ENCODE measurements at places on chromosomes 2 and 18.
A peak's percentile ranks its signal among the peaks of the same experiment; 100 is the strongest.

DNA sequence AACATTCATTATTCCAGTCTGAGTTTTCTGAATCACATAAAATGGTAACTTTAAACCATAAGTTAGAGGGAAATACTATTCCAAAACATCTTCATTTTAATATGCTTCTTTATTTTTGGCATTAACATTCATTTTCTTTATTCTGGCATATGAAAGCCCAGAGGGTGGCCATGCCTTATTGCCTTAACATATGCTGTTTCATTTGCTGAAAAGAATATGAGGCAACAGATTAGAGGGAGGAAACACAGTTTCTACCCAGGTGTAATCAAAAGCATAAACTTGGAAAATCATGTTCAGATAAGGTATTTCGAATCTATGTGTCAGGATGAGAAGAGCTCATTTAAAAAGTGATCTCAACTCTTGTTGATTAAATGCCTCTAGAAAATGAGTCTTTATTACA lies 379.9 kb upstream of the DSEL start:
- no peak for DNase-seq

- no peak for DNase-seq
Measured at GRCh38 chr2:238573065-238573778, 146.5 kb downstream of the ASB1 start.

DNA sequence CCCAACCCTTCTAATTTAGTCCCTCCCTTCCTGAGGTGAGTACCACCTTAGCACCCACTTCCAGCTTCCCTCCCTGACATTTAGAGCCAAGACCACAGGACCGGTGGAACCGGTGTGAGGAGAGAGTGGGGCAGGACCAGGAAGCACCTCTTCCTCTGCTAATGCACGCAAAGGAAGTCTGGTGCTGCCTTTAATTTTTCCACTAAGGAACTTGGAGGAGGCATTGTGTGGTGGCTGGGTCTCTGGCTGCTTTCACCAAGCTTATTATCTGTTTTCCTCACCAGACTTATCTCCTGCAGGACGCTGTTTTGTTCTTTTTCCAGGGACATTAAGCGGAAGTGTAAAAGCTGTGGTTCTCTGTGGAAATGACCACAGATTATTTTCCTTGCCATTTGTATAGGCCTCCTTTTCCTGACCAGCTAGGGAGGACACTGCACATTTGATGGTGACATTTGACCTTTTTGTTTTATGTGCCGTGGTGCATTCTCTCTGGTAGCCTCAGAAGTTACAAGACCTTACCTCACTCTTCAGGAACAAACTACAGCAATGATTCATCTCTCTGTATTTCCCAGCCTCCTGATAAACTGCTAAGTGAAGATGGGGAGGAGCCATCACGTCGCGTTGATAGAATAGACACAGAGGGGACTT lies 39.8 kb upstream of the SPTBN1 start:
- DNase-seq: no peak

DNA sequence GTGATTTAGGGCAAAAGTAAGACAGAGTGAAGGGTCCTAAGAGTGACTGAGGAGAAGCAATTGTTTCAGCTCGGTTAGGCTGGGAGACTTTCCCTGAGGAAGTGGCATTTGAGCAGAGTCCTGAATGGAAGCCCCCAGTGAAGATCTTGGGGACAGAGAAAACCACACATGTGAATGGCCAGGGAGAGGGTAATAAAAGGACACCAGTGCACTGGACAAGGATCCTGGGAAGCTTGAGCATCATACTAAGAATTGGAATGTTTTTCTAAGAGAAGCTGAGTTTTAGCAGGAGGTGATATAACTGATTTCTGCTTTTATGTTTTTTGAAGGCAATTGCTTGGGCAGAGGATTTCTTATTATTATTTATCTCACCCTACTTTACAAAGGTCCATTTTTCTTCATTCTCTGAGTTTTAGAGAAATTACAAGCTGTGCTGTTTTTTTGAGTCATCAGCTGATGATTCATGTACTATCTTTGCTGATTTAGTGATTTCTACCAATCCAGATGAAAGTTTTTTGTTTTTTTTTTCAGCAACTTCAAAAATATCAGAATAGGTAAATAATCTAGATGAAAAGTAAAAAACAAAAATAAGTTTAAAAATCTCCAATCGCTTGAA lies 43.5 kb downstream of the MFSD6 start:
- no peak for DNase-seq

DNA sequence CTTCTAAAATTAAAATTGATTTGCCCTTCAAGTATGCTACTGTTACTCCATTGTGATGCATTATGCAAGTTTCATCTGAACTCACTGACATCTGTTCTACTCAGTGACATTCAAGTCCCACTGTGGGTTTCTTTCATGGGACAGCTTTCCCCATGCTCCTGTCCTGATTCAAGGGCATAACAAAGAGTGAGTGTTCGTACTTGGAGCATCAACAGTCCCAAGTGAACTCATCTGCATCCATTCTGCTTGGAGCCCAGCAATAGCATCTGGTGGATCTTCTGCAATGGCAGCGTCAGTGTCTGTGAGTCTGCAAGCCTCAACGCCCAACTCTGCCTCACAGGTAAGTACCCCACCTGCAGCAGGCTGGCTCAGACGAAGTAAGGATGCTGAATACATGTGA lies 27.5 kb downstream of the BUB1 start:
- DNase-seq: no peak

DNA sequence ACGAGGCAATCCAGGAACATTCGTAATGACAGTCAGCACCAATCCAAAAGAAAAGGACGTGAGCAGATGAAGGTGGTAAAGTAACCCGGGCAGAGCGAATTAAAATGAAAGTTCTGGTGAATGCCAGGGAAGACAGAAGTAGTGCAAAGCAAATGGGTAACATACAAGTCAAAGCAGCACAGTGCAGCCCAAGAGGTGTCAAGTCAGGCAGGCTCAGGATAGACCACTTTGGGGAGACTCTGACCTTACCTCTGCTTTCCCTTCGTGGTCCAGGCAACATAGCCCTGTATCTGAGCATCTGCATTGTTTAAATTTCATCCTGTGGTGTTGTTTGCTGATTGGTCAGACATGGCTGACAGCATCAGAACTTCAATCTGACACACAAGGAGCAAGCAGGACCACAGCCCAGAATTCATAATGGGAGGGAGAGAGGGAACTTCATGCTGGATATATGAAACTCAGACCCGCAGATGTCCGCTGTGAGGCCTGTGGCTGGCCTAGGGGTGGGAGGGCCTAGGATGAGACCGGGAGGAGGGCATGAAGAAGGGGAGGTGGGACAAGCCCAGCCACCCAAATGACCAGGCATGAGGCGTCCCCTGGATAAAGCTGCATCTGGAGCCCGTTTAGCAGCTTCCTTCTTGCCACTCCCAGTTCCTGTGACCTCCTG lies 285.7 kb downstream of the TCF4 start:
- no peak for DNase-seq

- no peak for DNase-seq
Measured at GRCh38 chr2:199581408-199581807, 123.7 kb upstream of the SATB2 start.

DNA sequence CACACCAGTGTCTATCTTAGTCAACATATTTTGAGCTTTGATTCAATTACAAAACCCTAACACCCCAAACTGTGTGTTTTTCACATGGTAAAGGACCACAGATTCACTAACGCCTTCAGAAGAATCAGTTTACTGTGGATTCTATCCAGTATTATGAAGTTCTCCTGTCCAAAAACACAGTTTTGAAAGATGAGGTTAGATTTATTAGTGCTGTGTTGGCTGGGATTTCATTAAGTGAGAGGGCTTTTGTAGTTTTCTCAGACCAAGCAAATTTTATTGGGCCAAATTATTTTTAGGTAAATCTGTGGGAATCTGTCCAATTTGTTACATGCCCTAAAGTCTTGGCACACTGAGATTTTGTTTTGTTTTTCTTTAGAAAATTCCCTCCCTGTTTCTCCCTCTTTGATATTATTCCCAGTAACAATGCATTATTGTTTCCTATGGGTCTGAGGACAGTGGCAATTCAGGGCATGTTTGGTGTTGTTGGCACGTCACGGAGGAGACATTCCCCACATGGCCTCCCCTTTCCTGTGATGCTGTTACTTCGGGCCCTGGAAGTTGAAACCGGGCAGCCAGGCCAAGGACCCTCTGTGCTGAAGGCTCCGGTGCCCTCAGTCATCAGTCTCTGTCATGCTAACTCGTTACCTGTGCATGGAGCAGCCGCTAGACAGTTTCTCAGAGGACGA lies 87.5 kb upstream of the ALKAL2 start:
- no peak for DNase-seq

- DNase-seq: peak; percentile 18
Measured at GRCh38 chr2:69997015-69997830, 35.8 kb upstream of the ASPRV1 start.

- no peak for DNase-seq
Measured at GRCh38 chr18:31316974-31317373, 986 bp upstream of the DSG1 start.

GRCh38 chr18:9984080-9984479 lies 70.3 kb downstream of the VAPA start:
- DNase-seq: no peak

DNA sequence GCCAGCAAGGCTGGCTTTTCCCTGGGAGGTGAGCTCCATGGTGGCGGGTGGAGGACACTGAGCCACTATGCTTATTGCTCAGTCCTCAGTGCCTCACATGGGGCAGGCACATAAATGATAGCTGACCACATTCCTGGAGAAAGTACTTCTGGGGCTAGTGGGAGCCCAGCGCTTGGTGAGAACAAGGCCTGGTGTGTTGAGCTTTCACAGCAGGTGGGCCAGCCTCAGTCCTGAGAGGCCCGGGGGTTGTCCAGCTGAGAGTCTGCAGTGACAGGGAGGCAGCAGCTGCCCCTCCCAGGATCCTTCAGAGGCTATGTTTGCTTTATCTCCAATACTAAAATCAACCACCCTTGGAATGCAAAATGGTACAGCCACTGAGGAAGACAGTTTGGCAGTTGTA lies 217.7 kb downstream of the ZBTB7C start:
- no peak for DNase-seq

GRCh38 chr2:104772996-104773395 lies 80.9 kb upstream of the POU3F3 start:
- no peak for DNase-seq
